T-helper 2 cell treated with Interferon-gamma antibody and Interleukin-4, amounts not matched to agents 5 μg/mL and 100 μg/mL, for 36 hours (primary cell): ENCODE measurements at places on chromosomes 11 and 22.
A peak's percentile ranks its signal among the peaks of the same experiment; 100 is the strongest.

DNA sequence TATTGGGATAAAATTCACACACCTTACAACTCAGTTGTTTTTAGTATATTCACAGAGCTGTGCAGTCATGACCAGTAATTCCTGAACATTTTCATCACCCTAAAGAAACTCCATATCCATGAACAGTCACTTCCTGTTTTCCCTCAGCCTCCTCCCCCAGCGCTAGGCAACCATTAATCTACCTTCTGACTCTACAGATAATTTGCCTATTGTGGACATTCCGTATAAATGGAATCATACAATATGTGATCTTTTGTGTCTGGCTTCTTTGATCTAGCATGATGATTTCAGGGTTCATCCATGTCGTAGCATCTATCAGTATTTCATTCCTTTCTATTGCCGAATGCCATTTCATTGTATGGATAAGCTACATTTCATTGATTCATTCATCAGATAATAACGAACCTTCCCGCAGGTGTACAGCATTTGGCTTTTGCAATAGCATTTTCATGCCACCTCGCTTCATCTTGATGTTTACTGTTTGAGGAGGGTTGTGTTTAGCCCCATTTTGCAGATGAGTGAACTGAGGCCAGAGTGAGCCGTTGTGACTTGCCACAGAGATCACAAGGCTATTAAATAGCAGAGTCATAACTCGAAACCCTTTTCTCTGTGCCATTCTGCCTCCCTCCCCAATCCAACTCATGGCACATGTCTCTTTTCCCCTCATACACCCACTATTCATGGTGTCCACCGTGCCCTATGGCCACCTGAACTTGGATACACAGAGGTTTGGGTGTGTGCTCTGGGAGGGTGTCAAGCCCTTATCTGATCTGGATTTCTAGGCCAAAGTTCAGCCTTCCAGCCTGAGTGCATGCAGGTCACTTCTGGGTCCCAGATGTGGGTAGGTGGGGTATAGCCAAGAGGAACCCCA lies 11.1 kb upstream of the MYH9 start:
- DNase-seq, result no peak
- peak overlapping the region; percentile 16 for H3K27ac ChIP-seq
- peaks cover 24% of the 10 kb centered on the region for H3K4me1 ChIP-seq
- peaks cover 3% of the 10 kb centered on the region for H3K36me3 ChIP-seq
- H3K4me3 ChIP-seq, result peak overlapping the region; percentile 9

DNA sequence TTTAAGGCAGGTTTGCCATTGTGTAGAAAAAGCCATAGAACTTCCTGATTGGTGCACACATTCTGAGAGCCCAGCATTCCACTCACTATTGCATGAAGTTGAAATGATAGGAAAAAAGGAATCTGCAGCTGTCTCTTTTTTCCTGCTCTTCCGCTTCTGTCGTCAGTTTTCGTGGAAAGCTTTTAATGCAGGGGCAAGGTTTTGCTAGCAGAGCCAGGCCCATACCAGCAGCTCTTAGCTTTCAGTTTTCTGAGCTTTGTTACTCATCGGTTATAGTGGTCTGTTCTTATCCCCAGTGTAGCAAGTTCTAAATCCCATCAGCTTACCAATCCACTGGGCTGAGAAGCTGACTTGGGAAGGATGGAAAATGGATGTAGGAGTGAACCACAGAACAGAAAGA lies 162.9 kb upstream of the TTC12 start:
- H3K27ac ChIP-seq, result no peak overlapping the region
- no peaks in the 10 kb centered on the region for H3K27me3 ChIP-seq
- H3K4me1 ChIP-seq, result no peaks in the 10 kb centered on the region

GRCh38 chr11:24697522-24698111 lies 200.8 kb downstream of the LUZP2 start:
- no peak for DNase-seq
- no peak overlapping the region for H3K27ac ChIP-seq
- H3K36me3 ChIP-seq, result no peaks in the 10 kb centered on the region
- no peaks in the 10 kb centered on the region for H3K27me3 ChIP-seq
- no peaks in the 10 kb centered on the region for H3K4me1 ChIP-seq

DNA sequence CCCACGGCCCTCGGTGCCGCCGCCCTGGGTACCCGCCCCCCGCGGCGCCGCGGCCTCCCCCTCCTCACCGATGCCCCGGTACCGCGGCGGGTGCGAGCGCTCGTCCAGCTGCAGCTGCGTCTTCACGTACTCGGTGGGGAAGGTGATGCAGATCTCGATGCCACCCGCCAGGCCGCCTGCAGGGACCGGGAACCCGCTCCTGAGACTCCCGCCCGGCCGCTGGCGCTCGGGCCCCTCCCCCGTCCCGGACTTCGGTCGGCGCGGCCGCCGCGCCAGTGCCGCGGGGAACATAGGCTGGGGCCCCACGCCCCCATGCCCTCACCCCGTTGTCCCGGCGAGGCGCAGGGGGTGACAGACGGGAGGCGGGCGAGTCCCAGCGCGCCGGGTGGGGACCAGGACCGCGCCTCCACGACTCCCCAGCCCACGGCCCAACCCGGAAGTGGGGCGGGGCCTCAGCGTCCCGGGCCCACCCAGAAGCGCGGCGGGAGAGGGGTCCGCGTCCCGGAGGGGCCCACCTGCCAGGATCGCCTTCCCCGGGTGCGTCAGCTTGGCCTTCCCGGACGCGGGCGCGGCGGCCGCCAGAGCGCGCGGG lies 375 bp downstream of the SLC25A1 start:
- DNase-seq, result peak; percentile 63
- H3K27ac ChIP-seq, result no peak overlapping the region
- peaks cover 2% of the 10 kb centered on the region for H3K27me3 ChIP-seq
- H3K36me3 ChIP-seq, result no peaks in the 10 kb centered on the region
- H3K4me1 ChIP-seq, result peaks cover 23% of the 10 kb centered on the region

DNA sequence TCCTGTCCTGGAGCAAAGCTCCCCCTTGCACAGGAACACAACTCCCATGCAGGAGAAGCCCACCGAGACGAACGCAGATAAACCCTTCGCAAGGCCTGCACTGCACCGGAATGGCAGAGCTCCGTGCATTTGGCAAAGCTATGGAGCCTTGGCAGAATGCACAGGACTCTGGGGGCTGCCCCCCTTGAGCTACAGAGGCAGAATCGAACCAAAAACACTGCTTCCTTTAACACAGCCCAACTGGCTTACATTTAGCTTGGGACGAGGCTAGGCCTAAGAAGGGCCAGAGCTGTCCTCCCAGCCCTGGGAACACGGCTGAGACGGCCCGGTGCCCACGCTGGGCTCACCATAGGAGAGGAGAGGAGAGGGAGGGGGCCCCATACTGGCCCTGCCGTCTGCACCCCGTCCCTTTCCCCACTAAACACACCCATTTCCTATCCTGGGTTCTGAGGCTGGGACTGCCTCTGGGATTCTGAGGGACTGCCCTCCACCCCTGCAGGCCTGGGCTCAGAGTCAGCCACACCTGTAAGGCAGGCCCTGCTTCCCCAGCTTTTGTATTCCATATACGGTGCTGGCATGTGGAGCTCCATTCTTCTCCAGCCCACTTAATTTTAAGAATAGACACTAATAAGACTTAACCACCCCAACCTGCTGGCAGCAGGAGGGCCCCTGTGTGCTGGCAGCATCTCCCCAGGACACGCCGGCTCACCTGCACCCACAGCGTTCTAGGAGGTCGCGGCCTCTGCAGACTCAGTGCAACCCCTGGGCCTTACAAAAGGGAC lies 32.9 kb downstream of the PPM1F start:
- no peak overlapping the region for H3K27ac ChIP-seq
- H3K27me3 ChIP-seq, result no peaks in the 10 kb centered on the region
- no peak for DNase-seq
- H3K4me1 ChIP-seq, result no peaks in the 10 kb centered on the region

GRCh38 chr11:118565051-118565450 lies 680 bp downstream of the IFT46 start:
- no peaks in the 10 kb centered on the region for H3K27me3 ChIP-seq
- H3K36me3 ChIP-seq, result no peaks in the 10 kb centered on the region
- H3K4me3 ChIP-seq, result peak overlapping the region; percentile 73
- peak overlapping the region; percentile 71 for H3K27ac ChIP-seq

DNA sequence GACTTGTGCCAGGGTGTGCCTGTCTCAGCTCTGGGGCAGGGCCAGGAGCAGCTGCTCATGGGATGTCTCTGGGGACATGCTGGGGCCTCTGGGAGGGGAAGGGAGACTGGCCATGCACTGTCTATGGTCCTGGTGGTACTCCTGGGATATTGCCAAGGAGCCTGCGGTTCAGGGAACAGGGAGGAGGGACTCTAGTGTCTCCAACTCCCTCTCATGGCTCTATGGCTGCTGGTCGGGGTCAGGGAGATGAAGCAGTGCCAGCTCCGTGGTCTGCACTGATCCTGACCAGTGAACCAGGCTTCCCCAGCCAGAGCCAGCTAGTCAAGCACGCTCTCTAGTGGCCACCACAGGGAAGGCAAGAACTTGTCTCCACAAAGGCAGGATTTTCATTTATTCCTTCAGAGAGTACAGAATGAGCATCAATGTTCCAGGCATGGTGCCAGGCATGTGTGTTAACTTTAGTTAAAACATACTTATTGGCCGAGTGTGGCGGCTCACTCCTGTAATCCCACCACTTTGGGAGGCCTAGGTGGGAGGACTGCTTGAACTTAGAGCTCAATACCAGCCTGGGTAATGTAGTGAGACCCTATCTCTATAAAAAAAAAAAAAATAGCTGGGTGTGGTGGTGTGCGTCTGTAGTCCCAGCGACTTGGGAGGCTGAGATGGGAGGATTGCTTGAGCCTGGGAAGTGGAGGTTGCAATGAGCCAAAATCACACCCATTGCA lies 2.5 kb upstream of the BEST1 start:
- DNase-seq, result peak; percentile 42
- H3K4me1 ChIP-seq, result peaks cover 3% of the 10 kb centered on the region
- peaks cover 8% of the 10 kb centered on the region for H3K27me3 ChIP-seq
- no peak overlapping the region for H3K4me3 ChIP-seq

DNA sequence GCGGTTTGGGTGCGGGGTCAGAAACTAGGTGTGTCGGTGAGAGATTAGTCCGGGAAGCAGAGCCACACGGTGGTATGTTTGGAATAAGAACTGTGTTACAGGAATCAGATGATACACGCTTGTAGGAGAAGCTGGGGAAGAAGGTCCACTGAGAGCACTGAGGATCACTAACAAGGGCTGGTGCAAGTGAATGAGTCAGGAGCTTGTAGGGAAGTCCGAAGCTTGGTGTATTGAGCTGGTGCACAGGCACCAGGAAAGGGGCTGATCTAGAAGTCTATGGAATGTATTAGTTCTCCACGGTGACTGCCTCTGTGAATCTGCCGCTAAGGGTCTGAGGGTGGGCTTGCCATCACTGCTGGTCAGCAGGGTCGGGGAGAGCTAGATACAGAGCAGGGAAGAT lies 18.8 kb upstream of the GRK3 start:
- peaks cover 1% of the 10 kb centered on the region for H3K36me3 ChIP-seq
- no peaks in the 10 kb centered on the region for H3K27me3 ChIP-seq
- DNase-seq, result no peak
- H3K4me1 ChIP-seq, result peaks cover 43% of the 10 kb centered on the region

DNA sequence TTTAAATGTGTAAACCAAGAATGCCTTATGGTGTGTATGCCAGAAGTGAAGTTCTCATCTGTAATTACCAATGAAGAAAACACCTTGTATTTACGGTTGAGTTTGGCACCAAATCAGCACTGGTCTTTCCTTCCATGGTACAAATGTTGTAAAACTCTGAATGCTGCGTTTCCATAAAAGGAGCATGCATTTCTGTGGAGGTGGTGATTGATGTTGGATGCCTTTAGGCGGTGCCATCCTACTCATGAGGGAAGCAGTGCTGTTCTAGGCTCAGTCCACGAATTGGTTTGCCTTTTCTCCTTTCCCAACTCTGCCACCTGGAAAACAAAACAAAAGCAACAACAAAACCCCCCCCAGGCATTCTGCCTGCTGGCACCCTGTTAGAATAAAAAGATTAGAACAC lies 124.4 kb downstream of the TEAD1 start:
- no peak overlapping the region for H3K4me3 ChIP-seq
- no peaks in the 10 kb centered on the region for H3K36me3 ChIP-seq
- H3K27ac ChIP-seq, result no peak overlapping the region

DNA sequence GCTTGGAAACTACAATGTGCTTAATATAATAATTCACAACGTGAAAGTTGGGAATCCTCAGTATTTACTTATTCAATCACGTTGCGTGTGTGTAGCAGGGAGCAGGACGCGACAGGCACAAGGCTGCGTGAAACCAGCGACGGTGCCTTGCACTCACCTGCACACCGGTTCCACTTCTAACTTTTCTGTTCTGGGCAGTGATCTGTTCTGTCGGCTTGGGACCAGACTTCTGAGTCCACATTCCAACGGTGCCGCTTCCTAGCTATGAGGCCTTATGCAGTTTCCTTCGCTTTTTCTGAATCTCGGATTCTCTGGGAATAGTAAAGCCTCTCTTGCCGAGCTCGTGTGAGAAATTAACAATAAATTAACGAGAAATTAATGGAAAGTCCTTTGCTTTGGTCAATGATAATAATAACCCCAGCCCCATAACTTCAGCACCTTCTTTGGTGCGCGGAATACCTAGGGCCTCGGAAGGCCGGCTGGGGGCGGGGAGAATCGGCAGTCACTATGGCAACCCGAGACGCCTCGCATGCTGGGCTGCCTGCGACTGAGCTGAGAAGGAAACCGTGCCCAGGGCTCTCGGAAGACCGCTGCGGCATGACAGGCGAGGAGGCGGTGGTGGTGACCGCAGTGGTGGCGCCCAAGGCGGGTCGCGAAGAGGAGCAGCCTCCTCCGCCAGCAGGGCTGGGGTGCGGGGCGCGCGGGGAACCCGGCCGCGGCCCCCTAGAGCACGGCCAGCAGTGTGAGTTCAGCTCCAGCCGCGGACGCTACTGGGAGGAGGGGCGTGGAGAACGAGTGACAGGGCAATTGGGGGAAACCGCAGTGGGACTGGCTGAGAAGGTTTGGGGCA lies at the start of gene C11orf97:
Gene C11orf97, plus strand, starts transcription at position 530 of the 850 bp plus-strand sequence. Its CDS starts 68 bp downstream, at position 598.
- no peak within 1 kb of the TSS for H3K27ac ChIP-seq
- no peaks in the 10 kb centered on the region for H3K36me3 ChIP-seq
- DNase-seq, result peak; percentile 41
- peak within 1 kb of the TSS; percentile 69 for H3K4me3 ChIP-seq
- H3K4me1 ChIP-seq, result peaks cover 11% of the 10 kb centered on the region

GRCh38 chr22:32324505-32325415 lies 32.9 kb upstream of the RFPL3 start:
- H3K4me3 ChIP-seq, result no peak overlapping the region
- no peaks in the 10 kb centered on the region for H3K27me3 ChIP-seq
- H3K36me3 ChIP-seq, result no peaks in the 10 kb centered on the region
- H3K4me1 ChIP-seq, result no peaks in the 10 kb centered on the region

DNA sequence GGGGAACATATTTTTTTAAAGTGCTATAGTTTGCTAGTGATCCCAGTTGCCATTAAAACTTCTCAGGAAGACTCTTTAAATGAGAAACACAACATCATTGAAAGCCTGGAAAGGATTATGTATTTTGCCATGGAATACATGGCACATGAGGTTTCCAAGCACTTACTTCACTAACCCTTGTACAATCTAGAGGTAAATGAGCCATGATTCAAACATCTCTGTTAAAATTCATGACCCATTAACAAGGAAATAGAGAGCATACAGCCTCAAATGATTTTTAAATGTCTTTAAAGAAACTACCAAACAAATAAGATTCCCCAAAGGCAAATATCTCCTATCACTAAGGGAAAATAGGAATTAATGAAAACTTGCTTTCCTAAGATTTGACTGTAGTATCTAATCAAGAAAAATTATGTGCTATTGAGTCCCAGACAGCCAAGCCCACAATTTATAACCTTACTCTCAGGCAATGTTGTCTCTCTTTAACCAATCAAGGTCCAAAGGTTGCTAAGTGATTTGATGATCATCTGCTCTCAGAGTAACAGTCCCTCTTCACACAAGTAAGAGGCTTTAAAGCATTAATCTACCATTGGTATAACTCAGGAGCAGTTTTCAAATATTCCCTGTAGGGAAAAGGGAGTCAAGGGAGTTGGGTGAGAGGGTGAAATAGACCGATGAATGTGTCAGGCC lies 92.0 kb upstream of the DDI1 start:
- H3K4me3 ChIP-seq, result no peak overlapping the region
- H3K36me3 ChIP-seq, result no peaks in the 10 kb centered on the region
- no peak overlapping the region for H3K27ac ChIP-seq
- H3K27me3 ChIP-seq, result no peaks in the 10 kb centered on the region
- no peak for DNase-seq
